ENCODE measurements at places on chromosomes 1 and 21. TPM values are rescaled to one million over a fixed set of nuclear protein-coding genes. Genes with fewer than 3 reads are reported as not detected.

Gene NBPF11
- 6.5 TPM for total RNA-seq

Gene FAM151A
- total RNA-seq: not detected

Gene XCL2
- not detected for total RNA-seq

Gene FCGR1A
- total RNA-seq: not detected

Gene MFAP2
- 88.9 TPM for total RNA-seq

Gene UBR4
- 137 TPM for total RNA-seq

Gene CLEC20A
- total RNA-seq: not detected

Gene IVL
- total RNA-seq: not detected

Gene GPR161
- 30.5 TPM for total RNA-seq

Gene CAPN8
- total RNA-seq: not detected

Gene PTPRC
- total RNA-seq: 0.16 TPM

Gene TMIGD3
- total RNA-seq: not detected

Gene KIF2C
- 2.6 TPM for total RNA-seq

Gene TAF5L
- 26.3 TPM for total RNA-seq

Gene CASQ2
- not detected for total RNA-seq

Gene IL23R
- 0.24 TPM for total RNA-seq

Gene ZMYND12
- total RNA-seq: 1.3 TPM

Gene INPP5B
- total RNA-seq: 41.0 TPM

Gene UMODL1
- total RNA-seq: under 0.01 TPM

Gene PEX19
- 90.3 TPM for total RNA-seq

Gene C1orf87
- 0.32 TPM for total RNA-seq

Gene CTSE
- total RNA-seq: not detected

Gene LCE1B
- not detected for total RNA-seq

Gene NPR1
- under 0.01 TPM for total RNA-seq

Gene ALX3
- total RNA-seq: 1.9 TPM

Gene RIMKLA
- total RNA-seq: not detected

Gene ADGRL2
- total RNA-seq: 74.9 TPM

Gene KCNJ15
- total RNA-seq: 1.9 TPM

Gene LCE2B
- not detected for total RNA-seq

Gene PDE9A
- 0.49 TPM for total RNA-seq

Gene QSOX1
- total RNA-seq: 205 TPM

Gene FAM163A
- not detected for total RNA-seq

Gene CD53
- not detected for total RNA-seq

Gene TFF1
- not detected for total RNA-seq

Gene ZNF683
- not detected for total RNA-seq

Gene SELENBP1
- 51.8 TPM for total RNA-seq

Gene TSPEAR
- not detected for total RNA-seq

Gene SLC45A1
- 1.3 TPM for total RNA-seq

Gene APCS
- total RNA-seq: not detected

Gene MTARC2
- total RNA-seq: 4.7 TPM

Gene NOL9
- total RNA-seq: 30.2 TPM

Gene MYBPH
- total RNA-seq: not detected

Gene TMEM53
- 5.8 TPM for total RNA-seq

Gene WLS
- 40.7 TPM for total RNA-seq

Gene PAPPA2
- total RNA-seq: 0.12 TPM

Gene ACTL8
- total RNA-seq: not detected

Gene FCRL2
- total RNA-seq: not detected

Gene HES5
- 0.36 TPM for total RNA-seq

Gene RNF207
- 16.1 TPM for total RNA-seq
